HEK293T (cell line): ENCODE measurements at places on chromosomes 16 and 17.

DNA sequence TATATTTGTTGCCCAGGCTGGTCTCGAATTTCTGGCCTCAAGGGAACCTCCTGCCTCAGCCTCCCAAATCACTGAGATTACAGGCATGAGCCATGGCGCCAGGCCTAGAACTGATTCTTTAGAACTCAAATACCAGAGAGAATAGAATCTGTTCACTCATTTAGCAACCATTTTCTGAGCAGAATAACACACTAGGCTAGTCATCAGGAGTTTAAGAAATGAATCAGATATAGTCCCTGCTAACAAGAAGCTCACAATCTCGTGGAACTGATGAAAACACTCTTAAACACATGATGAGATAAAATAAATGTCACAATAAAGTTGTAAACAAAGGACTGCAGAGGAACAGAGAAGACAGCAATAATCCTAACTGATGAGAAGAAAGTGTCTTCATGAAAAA lies 55.8 kb upstream of the ADCY9 start:
- DNase-seq, result no peak

DNA sequence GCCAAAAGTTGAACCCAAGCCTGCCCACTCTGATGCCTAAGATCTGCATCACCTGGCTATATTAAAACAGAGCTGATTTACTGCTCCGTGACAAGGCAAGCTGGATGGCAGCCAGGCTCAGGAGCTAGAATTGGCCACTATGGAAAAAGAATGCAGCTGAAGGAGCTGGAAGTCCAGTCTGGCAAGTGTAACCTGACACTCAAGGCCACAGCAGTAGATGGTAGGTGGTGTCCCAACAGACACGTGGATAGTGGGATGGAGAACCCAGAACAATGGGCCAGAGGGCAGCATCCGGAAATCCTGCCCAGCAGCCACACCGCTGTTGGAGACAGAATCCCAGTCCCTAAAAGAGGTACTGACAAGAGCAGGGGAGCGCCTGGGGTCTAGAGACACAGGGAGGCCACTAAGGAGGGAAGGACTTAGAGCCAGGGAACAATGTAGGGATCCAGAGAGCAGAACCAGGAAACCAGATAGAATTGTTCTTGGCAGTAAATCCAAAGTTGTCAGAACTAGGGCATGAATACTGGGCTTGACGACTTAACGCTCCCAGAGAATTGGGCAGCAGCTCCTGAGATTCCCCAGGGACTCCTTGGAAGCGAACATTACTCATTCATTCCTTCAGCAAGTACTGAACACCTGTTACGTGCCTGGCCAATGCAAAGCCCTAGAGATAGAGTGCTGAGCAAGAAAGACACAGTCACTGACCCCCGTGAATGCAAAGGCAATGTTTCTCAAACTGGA lies 85.7 kb downstream of the CDYL2 start:
- DNase-seq, result no peak

DNA sequence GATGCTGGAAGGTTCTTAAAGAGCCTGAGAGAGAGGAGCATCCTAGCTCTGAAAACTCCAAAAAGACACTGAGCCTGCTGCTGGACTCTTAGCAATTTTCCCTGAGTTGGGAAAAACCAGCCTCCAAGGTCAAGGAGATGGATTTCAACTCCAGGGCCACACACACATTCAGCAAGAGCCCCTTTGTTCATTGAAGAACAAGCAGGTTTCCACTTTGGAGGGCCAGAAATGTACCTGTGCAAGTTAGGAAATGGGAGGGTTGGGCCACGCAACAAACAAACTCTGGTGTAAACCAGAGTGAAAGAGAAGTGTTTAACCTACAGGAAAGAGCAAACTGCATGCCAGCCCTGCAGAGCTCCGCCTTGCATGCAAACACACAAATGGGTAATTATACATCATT lies 264.8 kb upstream of the RPL38 start:
- DNase-seq, result no peak

DNA sequence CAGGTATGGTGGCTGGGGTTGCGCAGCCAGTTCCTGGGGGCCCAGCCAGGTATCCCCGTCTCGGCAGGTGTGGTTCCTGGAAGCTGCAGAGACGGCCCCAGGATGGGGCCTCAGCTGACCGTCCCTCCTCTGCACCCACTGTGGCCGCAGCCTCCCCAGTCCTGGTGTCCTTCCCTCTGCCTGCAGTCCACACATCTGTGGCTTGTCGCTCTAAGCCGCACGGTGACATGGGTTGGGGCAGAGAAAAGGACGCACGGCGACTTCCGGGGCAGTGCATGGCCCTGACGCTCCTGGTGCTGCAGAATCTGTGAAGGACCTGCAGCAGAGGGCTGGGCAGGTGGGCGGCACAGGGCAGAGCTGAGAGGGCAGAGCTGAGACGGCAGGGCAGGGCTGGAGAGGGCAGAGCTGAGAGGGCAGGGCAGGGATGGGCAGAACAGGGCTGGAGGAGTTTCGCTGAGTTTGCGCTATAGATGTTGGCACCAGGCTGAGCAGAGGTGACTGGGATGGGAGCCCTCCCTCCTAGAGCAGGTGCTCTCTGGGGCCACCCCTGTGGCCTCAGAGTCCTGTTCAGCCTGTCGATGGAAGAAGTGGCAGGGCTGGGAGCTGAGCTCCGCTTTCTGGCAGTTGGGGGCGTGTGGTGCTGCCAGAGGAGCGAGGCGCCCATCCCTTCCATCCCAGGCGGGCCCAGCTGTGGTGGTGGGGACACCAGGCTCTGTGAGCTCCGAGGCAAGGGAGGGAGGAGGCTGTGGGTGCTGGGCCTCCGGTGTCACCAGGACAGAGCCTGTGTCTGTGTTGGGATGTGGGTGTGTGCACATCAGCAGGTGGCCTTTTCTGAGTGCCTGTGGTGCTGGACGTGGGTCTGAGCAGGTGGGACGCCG lies 23.0 kb downstream of the TSC2 start:
- no peak for DNase-seq

GRCh38 chr17:35973333-35974260 lies 7.7 kb downstream of the CCL16 start:
- no peak for DNase-seq

DNA sequence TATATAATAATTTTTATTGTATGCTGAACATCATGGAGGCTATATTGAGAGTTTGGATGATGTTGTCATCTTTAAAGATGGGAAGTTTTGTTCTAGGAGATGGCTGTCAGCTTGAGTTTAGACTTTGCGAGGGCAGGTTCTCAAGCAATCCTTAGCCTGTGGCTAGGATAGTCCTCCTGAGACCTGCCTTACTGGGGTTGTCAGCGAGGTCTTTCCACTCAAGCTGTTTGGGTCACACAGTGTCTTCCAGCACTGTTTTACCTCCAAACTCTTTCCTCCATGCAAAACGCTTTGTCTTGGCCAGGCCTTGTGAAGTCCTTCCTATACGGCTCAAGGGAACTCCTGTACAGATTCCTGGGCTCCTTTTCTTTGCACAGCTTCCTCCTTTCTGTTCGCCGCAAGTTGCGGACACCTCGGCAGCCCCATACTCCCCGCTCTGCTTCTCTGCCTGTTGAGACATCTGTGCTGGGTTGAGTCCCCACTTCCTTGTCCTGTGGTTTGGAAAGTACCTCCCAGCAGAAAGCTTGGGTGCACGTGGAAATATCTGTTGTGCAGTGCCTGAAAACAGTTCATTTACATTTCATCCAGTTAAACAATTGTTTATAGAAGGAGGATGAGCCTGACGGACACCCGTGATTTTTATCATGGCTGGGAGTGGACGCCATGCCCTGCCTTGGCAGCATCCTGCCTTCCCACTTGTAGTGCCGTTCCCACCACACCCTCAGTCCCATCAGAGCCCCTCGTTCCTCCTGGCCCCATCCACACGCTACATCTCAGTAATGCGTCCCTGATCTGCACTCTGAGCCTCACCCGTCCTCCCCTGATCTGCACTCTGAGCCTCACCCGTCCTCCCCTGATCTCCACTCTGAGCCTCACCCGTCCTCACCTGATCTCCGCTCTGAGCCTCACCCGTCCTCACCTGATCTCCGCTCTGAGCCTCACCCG lies 55.0 kb upstream of the CBFA2T3 start:
- no peak for DNase-seq

GRCh38 chr16:85529489-85530369 lies 83.4 kb upstream of the GSE1 start:
- DNase-seq, result no peak

GRCh38 chr17:77089124-77089490 lies 51.7 kb upstream of the SEC14L1 start:
- DNase-seq, result no peak

- DNase-seq, result no peak
Measured at GRCh38 chr17:40112718-40113109, 9.1 kb upstream of the MSL1 start.

DNA sequence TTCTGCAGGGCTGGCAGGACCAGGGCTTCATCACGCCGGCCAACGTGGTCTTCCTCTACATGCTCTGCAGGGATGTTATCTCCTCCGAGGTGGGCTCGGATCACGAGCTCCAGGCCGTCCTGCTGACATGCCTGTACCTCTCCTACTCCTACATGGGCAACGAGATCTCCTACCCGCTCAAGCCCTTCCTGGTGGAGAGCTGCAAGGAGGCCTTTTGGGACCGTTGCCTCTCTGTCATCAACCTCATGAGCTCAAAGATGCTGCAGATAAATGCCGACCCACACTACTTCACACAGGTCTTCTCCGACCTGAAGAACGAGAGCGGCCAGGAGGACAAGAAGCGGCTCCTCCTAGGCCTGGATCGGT lies 1.4 kb downstream of the CDK5R1 start:
- no peak for DNase-seq

- no peak for DNase-seq
Measured at GRCh38 chr16:79715061-79715460, 114.5 kb upstream of the MAF start.

- DNase-seq, result no peak
Measured at GRCh38 chr16:15811481-15812400, 45.1 kb downstream of the MYH11 start.

DNA sequence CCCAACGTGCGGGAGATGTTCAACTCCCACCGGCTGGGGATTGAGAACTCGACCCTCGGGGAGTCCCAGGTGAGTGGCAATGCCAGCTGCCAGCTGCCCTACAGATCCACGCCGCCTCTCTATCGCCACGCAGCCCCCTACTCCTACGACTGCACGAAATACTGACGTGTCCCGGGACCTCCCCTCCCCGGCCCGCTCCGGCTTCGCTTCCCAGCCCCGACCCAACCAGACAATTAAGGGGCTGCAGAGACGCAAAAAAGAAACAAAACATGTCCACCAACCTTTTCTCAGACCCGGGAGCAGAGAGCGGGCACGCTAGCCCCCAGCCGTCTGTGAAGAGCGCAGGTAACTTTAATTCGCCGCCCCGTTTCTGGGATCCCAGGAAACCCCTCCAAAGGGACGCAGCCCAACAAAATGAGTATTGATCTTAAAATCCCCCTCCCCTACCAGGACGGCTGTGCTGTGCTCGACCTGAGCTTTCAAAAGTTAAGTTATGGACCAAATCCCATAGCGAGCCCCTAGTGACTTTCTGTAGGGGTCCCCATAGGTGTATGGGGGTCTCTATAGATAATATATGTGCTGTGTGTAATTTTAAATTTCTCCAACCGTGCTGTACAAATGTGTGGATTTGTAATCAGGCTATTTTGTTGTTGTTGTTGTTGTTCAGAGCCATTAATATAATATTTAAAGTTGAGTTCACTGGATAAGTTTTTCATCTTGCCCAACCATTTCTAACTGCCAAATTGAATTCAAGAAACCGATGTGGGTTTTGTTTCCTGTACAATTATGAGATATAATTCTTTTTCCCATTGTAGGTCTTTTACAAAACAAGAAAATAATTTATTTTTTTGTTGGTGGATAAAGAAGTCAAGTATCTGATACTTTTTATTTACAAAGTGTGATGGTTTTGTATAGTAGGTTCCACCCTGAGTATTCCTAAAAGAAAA lies 2.3 kb downstream of the FOXC2 start:
- no peak for DNase-seq

DNA sequence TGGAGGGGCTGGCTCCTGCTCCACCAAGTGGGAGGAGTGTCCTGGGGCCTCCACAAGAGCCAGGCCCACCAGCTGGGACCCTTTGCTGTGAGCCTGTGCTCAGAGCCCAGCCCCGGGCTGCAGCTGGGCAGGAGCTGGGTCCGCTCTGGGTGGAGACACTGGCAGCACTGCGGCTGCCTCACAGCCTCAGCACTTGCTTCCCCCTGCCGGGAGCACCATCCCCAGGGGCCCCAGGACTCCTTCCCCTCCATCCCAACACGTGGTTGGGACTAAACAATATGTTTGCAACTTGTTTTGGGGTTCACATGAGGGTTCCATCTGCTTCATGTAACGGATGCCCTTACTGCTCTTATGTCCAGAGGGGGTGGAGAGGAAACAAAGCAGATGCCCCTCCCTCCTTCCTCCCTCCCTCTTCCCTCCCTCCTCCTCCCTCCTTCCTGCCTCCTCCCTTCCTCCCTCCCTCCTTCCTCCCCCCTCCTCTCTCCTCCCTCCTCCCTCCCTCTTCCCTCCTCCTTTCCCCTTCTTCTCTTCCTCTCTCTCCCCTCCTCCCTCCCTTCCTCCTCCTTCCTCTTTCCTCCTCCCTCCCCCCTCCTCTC lies 16.3 kb upstream of the CBFA2T3 start:
- DNase-seq, result no peak

DNA sequence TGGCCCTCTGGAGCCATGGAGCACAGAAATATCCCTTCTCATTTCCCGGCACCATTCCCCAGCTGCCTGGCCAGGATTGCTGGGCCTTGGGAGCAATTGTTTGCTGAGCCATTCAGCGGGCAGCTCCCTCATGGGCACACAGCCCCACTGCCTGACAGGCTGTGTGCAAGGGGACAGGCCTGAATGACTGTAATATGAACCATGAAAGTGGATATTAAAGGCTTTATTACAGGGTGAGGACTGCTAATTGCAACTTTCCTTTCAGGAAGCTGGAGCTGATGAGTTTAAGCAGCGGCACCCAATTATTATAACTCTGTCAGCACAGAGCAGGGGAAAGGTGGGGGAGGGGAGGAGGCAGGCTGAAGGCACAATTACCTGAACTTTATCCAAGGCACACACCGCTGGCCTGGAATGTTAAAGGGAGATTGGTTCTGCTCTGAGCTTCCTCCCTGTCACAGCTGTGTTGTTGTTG lies 159.8 kb upstream of the SDK2 start:
- no peak for DNase-seq

GRCh38 chr16:1614456-1615102 lies 2.4 kb downstream of the CRAMP1 start:
- DNase-seq, result peak; percentile 49

DNA sequence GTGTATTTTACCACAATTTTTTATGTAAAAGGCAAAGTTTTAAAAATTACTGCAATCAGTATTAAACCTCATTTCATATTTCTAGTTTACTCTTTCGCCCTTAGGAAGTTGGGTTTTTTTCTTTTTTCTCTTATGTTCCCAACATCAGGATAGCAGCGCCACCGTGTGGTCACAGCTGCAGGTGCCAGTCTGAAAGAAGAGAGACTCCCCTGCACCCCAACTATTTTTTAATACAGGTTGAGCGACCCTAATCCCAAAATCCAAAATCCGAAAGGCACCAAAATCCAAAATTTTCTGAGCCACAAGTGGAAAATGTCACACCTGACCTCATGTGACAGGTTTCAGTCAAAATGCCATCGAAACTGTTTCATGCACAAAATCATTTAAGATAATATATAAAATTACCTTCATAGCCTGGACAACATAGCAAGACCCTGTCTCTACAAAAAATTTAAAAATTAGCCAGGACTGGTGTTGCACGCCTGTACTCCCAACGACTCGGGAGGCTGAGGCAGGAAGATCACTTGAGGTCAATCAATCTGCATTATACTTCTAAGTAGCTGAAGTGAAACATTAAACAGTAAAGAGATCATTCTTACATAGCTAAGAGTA lies 21.8 kb upstream of the ASGR2 start:
- peak; percentile 59 for DNase-seq
